ENCODE measurements at places on chromosomes 16 and 17.

DNA sequence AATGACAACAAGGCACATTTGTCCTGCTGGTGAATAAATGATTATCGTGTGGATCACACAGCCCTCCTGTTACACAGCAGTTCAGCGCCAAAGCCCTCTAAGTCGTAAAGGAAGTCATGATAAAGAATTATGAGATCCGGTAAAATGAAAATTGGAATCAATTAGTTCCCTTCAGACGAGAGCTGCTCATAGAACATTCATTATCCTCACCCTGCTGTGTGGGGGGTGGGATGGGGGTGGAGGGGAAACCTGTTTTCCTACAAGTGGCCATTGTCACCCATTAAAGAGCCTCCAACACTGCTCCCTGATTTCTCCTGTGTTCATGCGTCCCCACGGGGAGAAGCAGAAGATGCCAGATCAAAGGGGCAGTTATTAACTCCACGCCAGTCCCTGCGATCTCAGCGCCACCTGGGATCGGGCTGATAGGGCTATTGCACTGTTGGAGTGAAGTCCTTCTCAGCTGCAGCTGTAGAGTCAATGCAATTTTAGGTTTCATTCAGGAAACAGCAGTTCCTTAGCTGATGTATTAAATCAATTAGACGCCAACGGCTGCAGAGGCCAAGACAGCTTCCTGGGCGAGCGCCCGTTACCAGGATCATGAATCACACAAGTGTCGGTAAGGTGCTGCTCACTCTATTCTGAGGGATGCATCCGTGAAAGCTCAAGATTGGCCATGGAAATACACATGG is 19.2 kb upstream of the CACNG4 start:
- no peak for DNase-seq

DNA sequence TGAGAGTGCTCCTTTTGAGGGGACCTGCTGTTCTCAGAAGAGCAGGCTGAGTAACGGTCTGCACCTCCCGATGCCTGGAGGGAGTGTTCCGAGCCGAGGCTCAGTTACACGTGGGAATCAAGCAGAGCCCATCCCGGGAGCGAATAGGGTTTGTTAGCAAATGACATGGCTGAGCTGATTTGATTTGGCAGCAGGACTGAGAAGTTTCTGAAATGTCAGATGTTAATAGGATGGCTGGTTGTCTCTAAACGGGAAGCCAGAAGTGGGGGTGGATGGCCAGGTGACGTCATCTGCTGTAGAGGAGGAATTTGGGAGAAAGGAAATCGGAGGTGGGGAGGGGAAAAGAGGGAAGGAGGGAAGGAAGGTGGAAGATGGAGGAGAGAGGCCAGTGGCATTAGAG is 128.0 kb downstream of the RAP1GAP2 start:
- peak; percentile 65 for DNase-seq

DNA sequence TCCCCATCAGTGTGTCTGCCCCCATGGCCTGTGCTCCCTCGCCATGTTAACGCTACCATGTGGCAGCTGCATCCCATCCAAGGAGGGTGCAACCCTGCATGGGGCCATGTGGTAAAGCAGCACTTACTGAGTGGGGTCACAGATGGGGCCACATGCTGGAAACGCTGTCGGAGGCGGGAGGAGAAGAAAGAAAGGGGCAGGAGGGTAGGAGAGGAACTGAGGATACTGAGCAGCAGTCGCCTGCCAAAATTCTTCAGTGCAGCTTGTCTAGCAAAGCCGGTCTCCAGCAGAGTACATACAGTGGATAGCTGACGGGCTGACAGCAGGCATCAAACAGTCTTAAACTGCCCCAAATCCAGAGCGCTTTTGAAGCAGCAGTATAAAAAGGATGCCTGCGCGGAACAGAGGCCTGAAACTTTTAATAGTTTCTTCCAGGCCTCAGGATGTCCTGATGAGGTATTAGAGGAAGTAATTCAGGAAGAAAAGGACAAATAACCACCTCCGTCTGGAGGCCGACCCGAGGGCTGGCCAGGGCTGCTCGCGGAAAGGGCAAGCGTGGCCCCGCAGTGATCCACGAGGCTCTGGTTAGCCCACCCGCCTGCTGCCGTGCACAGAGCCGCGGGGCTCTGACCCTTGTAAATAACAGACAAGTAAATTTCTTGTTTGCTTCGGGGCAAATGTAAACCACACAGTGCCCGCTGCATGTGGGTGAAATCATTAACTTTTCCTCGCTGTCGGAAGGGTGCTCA is 149.0 kb downstream of the CCDC182 start:
- DNase-seq = no peak

DNA sequence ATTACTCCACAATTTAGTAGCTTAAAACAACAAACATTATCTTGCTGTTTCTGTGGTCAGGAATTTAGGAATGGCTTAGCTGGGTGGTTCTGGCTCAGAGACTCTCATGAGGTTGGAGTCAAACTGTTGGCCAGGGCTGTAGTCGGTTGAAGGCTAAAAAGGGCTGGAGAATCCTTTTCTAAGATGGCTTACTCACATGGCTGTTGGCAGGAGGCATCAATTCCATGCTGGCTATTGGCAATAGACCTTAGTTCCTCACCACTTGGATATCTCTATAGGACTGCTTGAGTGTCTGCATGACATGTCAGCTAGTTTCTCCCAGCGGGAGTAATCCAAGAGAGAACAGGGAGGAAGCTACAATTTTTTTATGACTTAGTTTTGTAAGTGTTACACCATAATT is 6.6 kb upstream of the EFCAB13 start:
- peak; percentile 47 for DNase-seq

DNA sequence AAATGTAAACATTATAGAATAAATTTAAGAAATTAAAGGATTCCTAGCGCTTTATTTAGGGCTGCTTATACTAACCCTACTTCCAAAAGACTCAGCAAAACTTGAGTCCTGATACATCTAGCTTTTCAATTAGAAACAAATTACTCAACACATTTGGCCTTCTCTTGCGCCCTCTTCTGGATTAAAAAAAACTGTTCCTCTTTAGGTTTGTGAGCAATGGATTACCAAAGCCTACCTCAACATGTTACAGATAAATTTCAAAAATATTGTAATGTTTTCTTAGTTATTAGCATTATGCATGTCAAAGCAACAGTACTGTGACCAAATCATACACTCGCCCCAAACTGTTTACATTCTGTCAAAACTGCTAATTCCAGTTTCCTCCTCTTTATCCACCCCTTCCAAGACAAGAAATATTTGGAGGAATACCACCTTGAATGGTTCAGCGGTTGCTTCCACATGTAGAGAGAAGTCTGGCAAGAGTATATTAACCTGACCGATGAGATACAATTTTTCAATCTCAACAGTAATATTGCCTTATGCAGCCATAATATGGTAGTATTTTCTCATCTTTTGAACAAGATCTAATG is 2.7 kb downstream of the NUFIP2 start:
- peak; percentile 77 for DNase-seq

GRCh38 chr16:15690296-15690695 is 40.3 kb downstream of the NDE1 start:
- peak; percentile 61 for DNase-seq

- DNase-seq = no peak
These were observed 32.3 kb upstream of the GNG13 start for GRCh38 chr16:832652-833336.

- peak; percentile 41 for DNase-seq
These were observed 314.0 kb upstream of the KCNJ16 start for GRCh38 chr17:69761011-69761410.

- no peak for DNase-seq
These were observed 6.5 kb downstream of the FMNL1 start for GRCh38 chr17:45227926-45228762.

GRCh38 chr16:70691223-70692129 is 5.6 kb upstream of the MTSS2 start:
- DNase-seq = peak; percentile 97

GRCh38 chr17:35817196-35817595 is 7.9 kb downstream of the TAF15 start:
- DNase-seq = peak; percentile 76

- no peak for DNase-seq
These were observed 118.5 kb downstream of the CEP112 start for GRCh38 chr17:66073384-66073783.

GRCh38 chr17:74226252-74226651 is 12.9 kb downstream of the TTYH2 start:
- no peak for DNase-seq

DNA sequence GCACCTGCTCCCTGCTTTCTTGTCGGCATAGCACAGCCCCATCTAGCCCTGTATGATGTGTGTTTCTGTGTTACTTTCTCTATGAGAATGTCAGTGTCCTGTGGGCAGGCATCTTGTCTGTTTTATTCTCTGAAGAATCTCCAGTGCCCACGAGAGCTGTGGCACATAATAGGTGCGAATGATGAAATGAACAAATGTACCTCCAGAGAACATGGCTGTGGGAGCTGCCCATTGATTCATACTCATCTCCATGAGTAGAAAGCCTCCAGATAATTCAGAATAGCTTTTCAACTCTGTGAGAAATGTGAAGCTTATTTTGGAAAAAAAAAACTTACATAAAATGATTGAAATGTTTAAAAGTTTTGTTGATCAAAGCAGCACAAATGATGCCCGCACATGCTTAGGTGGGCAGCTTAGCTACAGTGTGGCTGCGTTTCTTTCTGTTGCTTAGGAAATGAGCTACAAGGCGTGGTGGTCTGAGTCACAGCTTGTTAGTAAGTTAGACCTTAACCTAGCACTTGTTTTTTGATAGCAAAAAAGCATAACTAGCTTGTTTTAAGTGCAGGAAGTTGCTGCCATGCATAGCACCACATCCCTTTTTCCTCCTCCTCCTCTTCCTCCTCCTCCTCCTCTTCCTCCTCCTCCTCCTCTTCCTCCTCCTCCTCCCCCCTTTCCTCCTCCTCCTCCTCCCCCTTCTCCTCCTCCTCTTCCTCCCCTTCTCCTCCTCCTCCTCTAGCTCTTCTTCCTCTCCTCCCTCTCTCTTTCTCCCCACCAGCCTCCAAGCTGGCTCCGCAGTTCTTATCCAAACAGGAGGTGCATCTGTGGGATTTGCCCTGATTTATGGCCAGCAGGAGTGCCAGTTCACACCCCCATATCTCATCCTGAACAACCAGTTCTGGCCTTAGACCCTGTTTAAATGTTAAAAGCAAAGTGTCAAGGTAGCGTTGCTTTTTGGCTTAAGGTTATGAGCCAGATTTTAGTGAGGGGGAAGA is 221.5 kb downstream of the IRF8 start:
- DNase-seq = peak; percentile 41

DNA sequence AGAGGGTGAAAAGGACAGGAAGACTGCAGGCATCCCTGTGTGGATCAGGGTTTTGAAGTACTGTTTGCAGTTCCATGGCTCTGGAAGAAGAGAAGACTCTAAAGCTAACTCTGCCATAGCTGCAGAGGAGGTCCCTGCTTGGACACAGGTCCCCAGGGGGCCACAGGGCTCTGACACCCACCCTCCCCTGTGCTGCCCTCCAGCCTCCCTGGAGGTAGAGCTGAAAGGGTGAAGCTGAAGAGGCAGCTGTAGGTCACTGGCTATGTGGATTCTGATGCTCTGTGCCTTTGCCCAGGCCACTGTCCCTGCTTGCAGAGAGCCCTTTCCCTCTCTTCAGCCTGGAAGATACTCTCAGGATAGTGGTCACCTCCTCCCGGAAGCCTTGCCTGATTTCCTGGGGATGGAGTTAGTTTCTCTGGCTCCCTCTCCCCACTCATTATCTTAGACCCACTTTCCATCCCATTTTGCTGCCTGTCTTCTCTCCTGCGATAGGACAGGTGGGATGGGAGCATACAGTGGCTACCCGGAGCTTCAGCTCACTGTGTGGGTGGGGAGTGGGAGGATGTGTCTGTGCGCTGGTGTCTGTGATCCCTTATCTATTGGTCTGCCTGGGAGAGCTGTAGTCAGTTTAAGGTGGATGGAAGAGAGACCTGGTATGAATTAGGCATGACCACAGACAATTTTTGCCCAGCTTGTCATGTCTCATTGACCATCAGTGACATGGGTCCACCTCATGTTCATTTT is 89.8 kb upstream of the TMEM97 start:
- DNase-seq = no peak

- no peak for DNase-seq
These were observed 26.4 kb upstream of the CD300E start for GRCh38 chr17:74649909-74650308.

DNA sequence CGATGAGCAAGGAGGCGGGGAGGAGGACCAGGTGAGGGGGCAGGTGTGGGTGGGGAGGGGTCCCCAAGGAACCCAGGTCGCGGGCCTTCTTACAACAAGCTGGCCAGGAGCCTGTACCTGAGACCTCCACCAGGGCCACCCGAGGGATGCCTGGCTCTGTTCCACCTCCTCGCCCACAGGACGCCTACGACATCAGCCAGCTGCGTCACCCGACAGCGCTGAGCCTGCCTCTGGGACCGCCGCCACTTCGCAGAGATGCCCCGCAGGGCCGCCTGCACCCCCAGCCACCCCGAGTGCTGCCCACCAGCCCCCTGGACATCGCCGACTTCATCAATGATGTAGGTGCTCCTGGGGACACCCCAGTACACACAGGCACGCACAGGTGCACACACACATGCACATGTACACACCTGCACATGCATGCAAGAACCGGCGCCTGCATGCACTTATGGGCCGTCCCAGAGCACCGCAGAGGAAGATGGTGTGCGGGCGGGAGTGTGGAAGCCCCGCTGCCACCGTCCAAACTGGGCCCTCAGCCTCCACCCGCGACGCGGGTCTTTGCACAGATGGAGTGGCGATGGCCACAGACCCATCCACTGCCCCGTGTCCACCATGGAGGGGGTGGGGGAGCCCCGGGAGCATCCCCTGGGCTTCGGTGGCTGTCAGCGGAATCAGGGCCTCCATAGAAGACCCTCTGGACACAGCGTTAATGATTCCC is 6.6 kb downstream of the SLC22A31 start:
- DNase-seq = no peak

DNA sequence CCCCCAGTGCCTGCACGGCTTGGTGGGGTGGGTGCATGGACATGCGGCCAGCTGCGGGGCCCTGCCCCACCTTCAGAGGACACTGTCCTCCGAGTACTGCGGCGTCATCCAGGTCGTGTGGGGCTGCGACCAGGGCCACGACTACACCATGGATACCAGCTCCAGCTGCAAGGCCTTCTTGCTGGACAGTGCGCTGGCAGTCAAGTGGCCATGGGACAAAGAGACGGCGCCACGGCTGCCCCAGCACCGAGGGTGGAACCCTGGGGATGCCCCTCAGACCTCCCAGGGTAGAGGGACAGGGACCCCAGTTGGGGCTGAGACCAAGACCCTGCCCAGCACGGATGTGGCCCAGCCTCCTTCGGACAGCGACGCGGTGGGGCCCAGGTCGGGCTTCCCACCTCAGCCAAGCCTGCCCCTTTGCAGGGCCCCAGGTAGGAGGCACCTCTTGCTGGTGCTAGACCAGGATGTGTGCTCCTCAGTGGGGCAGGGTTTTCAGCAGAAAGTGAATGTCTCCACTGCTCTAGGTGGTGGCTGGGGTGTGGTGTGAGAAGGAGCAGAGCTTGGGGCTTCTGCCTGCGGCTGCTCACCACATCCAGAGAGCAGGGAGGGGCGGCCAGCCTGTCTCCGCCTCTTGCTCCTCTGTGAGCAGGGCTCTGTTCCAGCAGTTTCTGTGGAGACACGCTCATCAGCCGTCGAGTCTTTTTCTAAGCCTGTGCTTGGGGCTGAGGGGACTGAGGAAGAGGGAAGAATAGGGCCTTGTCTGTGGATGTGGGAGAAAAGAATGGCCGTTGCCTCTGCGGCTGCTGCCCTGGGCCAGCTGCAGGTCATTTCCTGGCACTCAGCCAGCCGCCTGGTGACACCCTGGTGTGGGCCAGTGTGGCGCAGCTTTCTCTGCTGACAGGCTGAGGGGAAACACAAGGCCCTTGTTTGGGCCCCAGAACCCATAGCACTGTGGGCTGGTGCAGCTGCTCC is 2.2 kb downstream of the ZNF276 start:
- DNase-seq = peak; percentile 14

- DNase-seq = no peak
These were observed 24.0 kb upstream of the GRIN2A start for GRCh38 chr16:10206215-10206614.
